ENCODE measurements at places on chromosomes 3 and 15.

DNA sequence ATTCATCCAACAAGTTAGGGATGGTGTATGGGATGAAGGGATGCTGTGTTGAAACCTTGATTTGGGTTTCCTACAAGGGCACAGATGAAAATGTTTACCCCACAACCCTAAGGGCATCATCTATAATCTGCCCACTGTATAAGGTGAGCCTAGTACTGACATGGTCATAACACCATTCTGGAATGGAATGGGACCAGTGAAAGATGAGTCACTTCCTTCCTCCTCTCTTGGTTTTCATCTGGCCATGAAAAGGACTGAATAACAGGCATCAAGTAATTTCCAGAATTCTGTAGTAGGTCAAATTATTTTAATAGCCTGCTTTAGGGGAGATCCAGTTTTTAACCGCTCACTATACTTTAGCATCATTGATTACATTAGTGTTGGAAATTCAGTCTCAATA, 538.6 kb downstream of the NR2F2 start:
- DNase-seq, result no peak

DNA sequence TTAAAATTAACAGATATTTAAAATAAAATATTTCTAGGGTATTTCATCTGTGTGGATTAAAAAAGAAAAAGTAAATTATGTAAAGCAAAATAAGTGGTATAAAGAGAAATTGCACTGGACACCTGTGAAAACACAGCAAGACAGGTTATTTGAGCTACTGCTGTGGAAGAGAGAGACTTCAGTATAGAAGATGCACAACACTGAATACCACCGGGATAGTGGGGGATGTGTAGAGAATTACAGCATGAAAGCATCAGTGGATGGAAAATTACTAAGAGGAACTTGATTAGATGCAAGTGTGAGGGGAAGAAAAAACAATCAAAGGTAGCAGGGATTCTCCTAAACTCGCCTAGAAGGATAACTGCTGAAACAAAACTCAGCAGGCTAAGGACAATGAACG, 1242.5 kb upstream of the GBE1 start:
- no peak for DNase-seq

DNA sequence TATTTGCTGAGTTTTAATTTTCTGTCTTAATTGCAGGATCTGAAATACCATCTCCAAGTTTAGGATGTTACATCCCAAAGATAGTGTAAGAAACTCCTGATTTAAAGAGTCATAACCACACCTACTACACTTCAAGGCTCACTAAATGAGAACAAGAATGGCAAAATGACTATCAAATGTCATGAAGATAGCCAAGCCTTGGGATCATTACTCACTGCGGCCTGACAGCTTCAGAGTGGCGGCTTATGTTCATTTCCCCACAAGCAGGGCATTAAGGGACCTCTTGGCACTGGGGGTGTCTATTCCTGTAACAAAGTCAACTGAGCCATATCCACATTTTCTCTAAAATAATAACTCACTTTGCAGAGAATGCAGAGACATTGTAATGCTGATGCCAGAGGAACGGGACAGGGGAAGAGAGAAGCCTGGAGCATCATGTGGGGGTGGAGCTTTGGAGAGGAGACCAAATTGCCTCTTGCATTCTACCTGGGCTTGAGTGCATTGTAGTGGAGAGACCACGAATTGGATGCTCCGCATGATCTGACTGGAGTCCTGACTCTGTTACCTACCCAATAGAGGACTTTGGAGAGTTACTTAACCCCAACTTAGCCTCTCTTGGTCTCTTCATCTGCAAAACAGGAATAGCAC, 219.2 kb downstream of the OPA1 start:
- no peak for DNase-seq

DNA sequence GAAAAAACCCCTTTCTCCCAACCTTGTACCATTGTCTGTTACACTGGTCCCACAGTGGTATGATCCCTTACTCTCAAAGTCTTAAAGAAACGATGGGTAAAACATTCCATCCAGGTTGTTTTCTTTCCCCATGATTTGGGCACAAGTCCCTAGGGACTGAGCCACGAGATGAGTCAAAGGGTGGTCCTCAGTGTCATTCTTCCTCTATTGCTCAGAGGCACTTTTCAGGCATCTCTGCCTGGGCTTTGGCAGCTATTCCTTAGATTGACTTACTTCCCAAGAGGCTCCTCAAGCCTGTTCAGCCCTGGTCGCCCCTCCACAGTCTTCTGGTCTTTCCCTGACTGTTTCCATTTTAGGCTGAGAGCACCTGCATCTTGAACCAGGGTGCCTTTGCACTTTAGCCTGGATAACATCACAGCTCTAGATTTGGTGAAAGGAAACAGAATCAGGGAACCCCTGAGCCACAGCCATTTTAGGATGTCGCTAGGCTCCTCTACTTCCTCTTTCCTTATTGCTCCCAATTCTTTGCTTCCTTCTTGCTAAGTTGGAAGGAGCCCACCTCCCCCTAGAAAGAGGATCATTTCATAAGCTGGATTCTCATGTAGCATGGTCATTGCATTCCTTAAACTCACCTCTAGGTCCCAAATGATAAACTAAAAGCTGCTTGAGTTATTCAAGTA, 131.0 kb upstream of the TPRG1 start:
- DNase-seq, result no peak

- no peak for DNase-seq
These were observed 325.7 kb downstream of the OTOL1 start for GRCh38 chr3:161822291-161822690.

DNA sequence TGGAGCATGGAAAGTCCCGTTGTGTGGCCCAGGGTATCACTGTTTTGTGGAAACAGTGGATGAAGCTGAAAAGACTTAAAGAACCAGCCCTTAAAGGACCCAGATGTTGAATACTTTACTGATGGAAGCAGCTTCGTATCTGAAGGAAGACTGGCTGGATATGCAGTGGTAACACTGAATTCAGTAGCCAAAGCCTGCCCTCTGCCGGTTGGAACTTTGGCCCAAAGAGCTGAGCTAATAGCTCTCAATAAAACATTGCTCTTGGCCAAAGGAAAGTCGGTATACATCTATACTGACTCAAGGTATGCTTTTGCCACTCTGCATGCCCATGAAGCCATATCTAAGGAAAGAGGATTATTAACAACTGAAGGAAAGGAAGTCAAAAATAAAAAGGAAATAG, 885.4 kb downstream of the PDCD6IP start:
- DNase-seq, result peak; percentile 8

- no peak for DNase-seq
These were observed 93.6 kb downstream of the SEC22A start for GRCh38 chr3:123295171-123295900.

DNA sequence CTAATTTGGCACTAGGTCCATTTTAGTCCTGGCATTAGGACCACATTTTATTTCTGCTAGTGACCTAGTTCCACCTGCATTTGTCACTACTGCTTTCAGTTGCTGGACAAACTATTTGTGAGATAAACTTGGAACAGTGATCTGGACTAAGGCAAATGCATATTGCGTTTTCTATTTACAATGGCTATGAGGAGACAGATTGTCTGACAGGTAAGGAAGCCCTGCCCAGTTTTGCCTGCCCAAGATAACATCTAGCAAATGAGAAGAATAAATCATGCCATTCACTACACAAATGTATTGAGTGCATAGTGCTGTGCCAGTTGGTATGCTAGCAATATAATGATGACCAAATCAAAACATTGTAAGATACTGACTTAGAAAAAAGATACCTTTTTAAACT, 245.7 kb downstream of the GRM7 start:
- no peak for DNase-seq

DNA sequence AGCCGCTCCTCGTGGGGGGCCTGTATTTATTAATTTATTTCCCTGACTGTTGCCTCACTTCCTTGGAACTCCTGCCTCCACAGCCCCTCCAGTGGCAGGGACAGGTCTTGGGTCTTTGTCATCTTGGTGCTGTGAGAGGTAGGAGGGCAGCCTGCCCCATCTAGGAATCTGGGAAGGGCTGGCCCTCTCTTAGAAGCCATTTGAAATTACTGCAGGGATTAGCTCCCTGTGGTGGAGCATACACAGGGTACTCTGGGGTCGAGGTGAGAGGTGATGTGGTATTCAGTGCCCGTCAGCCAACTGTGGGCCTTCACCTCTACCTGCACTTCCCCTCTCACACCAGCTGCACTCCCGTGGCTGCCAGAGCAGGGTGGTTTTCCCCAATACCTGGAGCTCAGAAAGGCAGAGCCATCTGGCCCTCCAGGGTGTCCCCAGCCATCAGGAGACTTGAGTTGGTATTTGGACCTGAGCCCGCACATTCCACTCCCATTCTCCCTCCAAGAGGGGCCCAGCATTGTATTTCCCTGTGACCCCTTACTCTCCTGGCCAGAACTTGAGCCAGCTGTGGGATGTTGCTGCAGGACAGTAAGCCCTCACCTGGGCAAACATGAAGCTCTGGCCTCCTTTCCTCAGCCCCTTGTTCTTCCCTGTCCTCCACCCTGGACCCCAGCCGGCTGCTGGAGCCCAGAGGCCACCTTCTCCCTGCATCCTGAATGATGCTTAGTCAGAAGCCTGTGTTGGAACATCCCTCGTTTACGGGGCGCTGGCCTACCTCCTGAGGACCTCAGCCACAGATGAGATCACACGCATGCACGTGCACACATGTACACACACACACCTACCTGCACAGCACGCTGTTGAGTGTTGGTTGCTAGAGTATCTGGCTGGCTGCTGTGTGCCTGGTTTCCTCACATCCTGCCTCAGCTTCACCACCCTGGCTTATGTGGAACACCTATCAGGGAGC, 2.0 kb upstream of the JMJD7 start:
- DNase-seq, result no peak

DNA sequence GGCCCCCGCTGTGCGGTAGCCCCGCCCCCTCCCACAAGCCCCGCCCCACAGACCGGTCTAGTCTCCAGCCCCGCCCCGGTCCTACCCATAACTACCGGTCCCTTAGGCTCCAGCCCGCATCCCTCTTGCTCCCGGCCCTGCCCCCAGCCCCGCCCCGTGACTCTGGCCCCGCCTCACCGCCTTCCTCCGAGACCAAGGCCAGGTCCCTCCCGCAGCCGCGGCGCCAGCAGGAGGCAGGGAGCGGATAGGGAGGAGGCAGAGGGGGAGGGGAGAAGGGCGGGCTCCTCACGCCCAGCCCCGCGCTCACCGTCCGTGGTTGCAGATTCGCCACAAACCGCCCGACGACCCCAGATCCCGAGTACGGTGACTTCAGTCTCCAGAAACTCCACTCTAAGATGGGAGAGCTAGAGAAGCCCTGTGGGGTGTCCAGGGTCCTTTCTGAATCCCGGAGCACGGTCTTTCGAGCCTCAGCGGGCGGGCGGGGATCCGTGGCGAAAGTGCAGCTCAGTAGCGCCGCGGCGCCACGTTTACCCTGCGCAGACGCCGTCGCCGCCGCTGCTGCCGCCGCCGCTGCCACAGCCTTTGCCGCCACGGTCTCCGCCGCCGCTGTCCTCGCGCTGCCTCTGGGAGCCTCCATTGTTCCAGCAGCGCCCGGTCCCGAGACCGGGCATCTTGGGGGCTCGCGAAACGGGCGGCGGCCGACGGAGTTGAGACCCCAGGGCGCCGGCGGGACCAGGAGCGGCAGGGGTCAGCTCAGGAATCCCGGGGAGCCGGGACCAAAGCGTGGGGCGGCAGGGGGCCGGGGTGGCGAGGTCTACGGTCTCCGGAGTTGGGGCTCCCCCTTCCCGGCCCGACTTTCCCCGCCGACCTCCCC, at the start of gene BRPF1:
BRPF1 (plus strand) TSS at position 530 of the 874 bp plus-strand sequence. CDS start 2,406 bp downstream, outside the sequence.
- peak; percentile 100 for DNase-seq

GRCh38 chr3:66567077-66567476, 66.3 kb upstream of the LRIG1 start:
- DNase-seq, result no peak

GRCh38 chr3:128205558-128206145, 52.4 kb downstream of the EEFSEC start:
- no peak for DNase-seq

- no peak for DNase-seq
These were observed 277.4 kb upstream of the NR2E3 start for GRCh38 chr15:71532994-71533393.

DNA sequence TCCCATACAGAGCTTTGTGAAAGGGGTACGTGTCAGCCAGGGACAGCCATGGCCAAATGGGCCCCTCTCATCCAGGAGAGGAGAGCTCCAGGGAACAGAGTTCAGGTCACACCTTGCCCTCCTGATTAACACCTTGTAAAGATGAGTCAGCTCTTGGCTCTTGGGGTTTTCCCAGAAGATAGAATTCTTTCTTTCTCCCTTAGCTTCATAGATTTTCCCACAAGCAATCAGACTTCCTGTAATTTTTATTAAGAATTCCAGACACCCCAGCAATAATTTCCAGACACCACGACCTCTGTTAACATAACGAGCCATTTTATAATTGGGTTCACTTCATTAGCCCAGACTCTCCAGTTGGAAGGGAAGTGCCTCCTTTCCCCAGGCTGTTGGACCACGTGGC, 86.4 kb downstream of the LRTM1 start:
- DNase-seq, result no peak

DNA sequence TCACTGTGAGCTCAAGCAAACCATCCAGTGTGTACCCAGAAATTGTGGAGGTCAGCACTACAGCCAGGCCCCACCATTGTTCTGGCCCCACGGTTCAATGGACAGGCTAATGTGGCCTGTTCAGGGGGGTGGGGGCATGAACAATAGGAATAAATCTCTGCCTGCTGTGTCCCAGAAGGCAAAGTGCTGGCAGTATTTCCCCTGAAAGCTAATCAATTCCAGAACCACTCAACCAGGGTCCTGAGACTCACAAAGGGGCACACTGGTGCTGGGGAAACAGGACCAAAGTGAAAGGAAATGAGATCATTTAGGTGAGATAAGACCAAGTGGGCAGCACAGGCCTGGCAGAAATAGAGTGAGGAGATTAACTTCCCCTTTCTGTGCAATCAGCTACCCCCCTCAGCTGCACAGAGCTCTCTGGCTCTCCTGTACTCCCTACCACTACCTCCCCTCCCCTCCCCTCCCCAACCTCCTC, 11.5 kb downstream of the CRYGS start:
- no peak for DNase-seq

DNA sequence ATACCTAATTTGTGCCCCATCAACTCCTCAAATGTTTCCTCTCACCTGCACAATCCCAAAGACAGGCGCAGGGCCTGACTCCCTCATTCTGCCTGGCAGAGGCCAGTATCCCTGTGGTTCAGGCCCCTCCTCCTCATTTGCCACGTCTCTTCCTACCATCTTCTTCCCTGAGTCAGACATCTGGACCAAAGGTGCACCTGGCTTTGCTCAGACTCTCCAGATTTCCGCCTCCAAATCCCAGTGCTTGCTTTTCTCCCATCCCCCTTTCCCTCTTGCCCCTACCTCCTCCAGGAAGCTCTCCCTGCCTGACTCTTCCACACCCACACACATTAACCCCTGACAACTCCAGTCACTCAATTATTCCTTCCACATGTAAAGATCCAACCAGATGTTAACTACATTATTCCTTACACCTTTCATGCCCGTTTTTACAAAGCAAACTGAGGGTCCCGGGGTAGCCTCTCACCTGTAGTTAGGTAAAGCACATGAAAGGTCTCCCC, 19.6 kb downstream of the SEMA7A start:
- DNase-seq, result no peak

GRCh38 chr3:17913359-17913758, 170.9 kb upstream of the TBC1D5 start:
- no peak for DNase-seq
